ENCODE measurements at places on chromosomes 11 and 22.

- no peak for DNase-seq
These were observed 28.7 kb upstream of the CBX6 start for GRCh38 chr22:38900677-38901076.

DNA sequence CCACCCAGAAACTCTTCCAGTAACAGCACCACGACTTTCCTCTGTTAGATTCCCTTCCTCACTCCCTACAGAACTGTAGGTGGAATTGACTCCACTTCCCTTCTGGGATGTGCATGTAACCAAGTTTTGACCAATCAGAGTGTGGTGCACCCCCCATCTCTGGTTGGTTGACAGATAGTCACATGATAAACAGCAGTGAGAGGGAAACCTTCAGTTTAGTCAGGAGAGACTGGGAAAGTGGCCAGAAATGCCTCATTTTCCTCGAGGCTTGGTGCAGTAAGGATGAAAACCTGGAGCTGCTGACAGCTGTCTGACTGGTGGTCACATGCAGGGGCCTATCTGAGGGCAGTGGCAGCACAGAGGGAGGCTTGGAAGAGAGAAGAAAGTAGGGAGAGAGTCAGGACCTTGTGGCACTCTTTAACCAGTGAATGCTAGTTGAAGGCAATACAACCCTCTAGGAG lies 67.3 kb upstream of the GRK3 start:
- no peak for DNase-seq

- no peak for DNase-seq
These were observed 53.4 kb downstream of the RTL6 start for GRCh38 chr22:44444341-44445306.

DNA sequence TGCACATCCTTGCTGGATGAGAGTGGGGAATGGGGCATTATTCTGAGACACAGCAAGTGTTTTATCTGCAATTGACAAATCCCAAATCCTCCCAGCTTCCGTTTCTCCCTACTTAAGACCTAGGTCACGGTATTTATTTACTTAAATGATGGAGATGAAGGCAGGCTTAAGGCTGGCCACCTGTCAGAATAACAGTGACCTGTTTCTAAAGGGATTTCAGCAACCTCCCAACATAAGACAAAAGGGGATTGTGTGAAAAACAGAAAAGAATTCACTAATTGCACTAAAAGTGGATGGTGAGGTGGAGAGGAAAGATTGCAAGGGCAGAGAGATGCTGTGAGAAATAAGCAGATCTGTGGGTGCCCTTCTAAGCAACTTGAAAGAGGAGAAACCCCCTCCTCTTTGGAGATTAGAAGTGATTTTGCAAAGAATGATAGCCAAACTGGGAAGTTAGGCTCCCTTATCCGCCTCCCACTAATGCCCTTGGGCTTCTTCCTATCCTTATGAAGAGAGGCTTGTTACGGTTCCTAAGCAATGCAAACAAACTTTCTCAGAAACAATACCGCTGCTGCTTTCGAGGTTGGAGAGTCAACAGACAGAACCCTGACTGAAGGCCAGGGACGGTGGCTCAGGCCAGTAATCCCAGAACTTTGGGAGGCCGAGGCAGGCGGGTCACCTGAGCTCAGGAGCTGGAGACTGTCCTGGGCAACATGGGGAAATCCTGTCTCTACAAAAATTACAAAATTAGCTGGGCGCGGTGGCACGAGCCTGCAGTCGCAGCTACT lies 84.3 kb downstream of the ARL14EP start:
- no peak for DNase-seq

- DNase-seq = no peak
These were observed 110.0 kb downstream of the KIAA1671 start for GRCh38 chr22:25062386-25063085.

GRCh38 chr11:101880222-101880621 lies 34.6 kb upstream of the CEP126 start:
- DNase-seq = no peak

DNA sequence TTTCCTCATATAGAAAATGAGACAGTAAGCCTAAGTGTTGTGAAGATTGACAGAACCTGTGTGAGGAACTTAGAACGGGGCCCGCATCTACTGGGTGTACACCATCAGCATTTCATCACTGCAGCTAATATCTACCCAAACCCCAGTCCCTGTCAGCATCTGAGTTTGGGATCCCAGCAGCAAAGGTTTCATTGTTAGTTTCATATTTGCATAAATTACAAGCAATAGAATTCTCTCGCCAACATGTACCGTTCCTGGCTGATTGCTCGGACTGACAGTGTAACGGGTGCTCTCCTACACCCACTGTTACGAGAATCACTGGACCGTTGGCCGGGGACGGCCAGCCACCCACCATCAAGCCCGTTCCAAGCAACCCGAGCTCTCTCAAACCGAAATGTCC lies 10.4 kb upstream of the TMPRSS6 start:
- no peak for DNase-seq

DNA sequence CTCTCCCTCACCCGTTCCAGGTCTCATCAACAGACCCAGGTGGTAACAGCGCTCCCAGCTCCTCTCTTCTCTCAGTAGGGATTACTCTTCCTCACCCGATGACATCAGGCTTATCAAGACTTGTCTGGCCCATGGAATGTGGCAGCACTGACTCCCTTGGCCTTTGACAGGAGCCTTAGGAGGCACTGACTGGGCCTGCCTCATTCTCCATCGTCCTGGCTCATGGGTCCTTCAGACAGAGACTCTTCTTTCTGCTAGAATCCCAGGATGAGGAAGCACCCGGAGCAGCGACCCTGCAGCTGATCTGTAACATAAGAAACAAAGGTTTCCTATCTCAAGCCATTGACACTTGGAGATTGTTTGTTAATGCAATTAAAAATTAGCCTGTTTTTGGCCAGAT lies 1063.6 kb downstream of the TBC1D22A start:
- DNase-seq = no peak

GRCh38 chr11:126497581-126498122 lies 142.2 kb downstream of the ST3GAL4 start:
- no peak for DNase-seq

DNA sequence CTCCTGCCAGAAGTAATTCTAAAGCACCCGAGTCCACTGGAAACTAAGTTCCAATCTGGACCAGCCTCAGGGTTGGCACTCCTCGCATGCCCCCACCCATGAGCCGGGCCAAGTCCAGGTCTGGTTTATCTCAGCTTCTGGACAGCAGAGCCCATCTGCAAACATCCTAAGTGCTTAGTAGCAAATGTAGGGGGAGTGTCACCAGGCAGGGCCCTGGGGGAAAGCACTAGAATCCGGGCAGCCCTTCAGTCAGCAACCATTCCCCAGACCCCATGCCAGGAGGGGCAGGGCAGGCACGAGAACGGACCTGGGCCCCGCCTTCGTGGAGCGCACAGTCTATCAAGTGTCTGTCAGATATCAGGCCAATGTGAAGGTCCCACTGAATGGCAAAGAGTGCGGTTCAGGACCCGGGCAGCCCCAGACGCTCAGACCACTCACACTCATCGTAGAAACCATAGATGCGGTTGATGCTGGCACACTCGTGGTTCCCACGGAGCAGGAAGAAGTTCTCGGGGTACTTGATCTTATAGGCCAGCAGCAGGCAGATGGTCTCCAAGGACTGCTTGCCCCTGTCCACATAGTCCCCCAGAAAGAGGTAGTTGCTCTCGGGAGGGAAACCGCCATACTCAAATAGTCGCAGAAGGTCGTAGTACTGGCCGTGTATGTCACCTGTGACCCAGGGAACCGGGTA lies 1.3 kb downstream of the PPP1CA start:
- no peak for DNase-seq

DNA sequence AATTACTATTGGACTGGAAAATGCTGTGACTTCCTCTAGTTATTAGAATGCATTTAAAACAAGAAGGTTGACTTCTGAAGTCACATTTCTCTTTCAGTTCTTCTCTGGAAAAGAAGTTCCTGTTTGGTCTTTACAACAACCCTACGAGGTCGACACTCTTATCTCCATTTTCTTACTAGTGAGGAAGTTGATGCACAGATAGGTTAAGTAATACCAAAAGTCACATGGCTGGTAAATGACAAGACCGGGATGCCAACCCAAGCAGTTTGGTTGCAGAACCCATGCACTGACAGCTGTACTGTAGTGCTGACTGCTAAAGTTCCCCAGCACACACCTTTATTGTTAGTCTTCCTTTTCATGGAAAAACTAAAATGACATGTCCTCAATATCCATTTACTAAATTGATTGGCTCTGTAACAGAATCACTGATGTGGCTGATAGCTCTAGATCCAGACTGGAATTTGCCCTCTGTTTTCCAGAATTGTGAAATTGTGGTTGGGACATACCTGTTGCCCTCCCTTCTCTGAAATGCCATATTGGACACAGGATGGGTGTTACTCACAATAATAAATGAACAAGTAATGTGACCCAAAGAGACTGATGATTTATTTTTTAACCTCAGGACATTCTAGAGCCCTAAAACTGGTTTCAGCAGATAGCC lies 9.4 kb upstream of the TECTA start:
- no peak for DNase-seq

GRCh38 chr22:25016311-25016710 lies 63.8 kb downstream of the KIAA1671 start:
- no peak for DNase-seq

GRCh38 chr11:93025558-93026255 lies 56.3 kb downstream of the MTNR1B start:
- no peak for DNase-seq

- DNase-seq = no peak
These were observed 24.7 kb downstream of the PPME1 start for GRCh38 chr11:74195828-74196227.

DNA sequence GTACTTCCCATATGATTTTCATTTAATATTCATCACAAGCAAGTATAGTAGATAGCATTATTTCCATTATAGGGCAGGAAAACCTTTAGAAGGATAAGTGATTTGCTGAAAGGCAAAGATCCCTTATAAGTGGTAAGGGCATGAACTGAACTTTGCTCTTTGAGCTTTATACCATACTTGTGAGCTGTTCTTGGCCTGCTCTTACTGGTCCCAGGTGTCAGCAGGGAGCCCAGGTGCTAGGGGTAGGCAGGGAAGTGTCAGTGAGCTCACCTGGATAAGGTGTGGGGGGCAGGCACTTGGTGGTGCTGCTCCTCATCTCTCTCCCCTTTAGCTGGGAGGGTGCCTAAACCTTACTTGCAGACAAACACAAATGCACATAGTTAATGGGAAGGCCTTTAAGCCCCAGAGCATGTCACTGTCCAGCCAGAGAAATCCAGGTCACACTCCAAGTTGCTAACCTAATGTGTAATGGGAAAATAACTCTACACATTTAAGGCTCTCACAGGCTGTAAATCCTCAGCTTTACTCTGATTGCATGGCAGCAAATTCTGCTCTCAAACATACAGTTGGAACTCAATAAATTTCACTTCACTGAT lies 114.4 kb downstream of the PLEKHA7 start:
- no peak for DNase-seq

- peak; percentile 91 for DNase-seq
These were observed 11.8 kb downstream of the TIGD3 start for GRCh38 chr11:65366340-65366773.

- DNase-seq = no peak
These were observed 55.6 kb upstream of the SPTBN2 start for GRCh38 chr11:66784575-66784974.

- no peak for DNase-seq
These were observed 2.4 kb downstream of the PAFAH1B2 start for GRCh38 chr11:117146521-117146920.

- DNase-seq = no peak
These were observed 11.7 kb upstream of the COMT start for GRCh38 chr22:19929586-19930550.

- no peak for DNase-seq
These were observed 56.5 kb downstream of the MED15 start for GRCh38 chr22:20563941-20564371.

DNA sequence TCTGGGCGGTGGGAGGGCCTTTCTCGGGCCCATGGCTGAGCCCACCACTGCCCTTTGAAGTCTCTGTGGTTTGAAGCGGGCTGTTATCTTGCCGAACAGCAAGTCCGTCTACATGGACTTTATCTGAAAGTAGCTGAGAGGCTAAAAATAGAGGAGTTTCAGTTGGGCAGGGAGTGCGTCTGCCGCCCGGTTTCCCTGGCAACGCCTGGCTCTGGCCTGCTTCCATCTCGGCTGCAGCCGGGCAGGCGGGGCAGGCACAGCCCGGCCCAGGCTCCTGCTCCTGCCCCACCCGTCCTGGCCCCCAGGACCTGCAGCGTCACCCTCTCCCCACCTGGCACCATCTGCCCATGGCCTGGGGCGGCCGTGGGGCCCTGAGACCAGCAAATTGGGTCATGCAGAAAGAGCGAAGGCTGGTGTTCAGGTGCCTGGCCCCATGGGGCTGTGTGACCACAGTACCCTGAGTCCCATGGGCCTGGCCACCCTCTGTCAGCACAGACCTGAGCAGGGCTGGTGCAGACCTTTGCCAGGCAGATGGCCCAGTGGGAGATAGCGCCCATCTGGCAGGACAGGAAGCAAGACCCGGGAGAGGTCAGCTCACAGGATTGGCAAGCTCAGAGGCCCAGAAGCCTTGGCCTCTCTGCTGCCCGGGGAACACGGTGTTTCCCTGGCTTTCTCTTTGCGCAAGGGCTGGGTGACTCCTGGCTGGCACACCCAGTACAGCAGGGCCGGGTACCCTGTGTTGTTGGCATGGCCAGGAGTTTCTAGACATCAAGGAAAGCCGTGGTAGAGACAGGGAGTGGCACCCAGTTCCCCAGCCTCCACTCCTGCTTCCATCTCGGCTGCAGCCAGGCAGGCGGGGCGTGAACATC lies 79.1 kb upstream of the KCNQ1OT1 start:
- DNase-seq = peak; percentile 95

- no peak for DNase-seq
These were observed 73.0 kb upstream of the VPREB1 start for GRCh38 chr22:22171357-22172218.

- DNase-seq = no peak
These were observed 23.7 kb downstream of the TANGO2 start for GRCh38 chr22:20044495-20045151.

DNA sequence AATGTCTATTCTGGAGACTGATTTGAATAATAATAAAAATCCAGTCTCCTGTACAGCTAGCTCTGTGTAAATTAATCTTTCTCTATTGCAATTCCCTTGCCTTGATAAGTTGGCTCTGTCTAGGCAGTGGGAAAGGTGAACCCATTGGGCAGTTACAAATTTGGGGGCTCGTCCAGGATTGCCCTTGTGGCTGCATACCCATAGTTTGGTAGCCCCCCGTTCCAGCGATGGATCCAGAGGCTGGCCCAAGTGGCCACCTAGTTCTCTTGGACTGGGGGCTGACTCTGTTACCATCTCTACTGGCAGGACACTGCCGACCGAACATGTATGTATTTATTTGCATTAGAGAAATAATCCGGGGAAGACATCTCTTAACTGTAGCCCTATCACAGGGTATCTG lies 326.2 kb upstream of the PDGFD start:
- DNase-seq = no peak

DNA sequence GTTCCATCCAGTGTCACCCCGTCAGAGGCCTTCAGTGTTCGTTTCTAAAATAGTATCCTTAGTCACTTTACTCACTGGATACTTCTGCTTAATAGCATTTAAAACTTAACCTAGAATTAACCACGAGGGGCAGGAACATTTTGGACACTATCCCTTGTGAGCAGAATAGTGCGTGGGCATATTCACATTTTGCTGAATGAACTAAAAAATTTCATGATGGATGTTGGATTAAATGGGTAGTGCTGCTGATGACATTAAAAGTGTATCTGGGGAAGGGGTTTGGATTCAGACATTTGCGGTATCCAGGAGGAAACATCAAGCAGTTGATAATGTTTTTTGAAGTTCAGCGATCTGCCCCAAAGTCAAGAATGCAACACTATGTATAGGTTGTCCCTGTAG lies 750 bp upstream of the NAT10 start:
- no peak for DNase-seq
